ENCODE measurements at places on chromosomes 5 and 9.

- DNase-seq: no peak
These were observed 28.0 kb upstream of the IRX2 start for GRCh38 chr5:2779459-2779858.

DNA sequence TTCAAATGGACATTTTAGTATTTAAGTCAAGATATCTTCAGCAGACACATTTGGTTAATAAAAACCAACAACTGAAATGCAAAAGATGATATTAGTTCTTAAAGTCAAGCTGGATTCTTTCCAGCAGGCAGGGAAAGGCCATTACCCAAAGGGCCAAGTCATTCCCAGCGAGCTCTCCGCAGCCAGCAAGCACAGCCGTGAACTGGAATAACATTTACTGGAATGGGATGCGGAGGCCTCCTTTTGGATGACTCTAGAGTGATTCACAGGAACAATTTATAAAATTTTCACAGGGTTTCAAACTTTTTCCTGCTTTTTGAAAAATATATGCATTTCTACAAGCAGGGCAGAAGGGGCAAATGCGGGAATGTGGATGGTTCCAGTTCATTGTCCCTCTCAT is 76.6 kb upstream of the DAB2 start:
- DNase-seq: peak; percentile 79

GRCh38 chr9:1085086-1085485 is 34.9 kb downstream of the DMRT2 start:
- DNase-seq: no peak

- DNase-seq: peak; percentile 13
These were observed 2.0 kb downstream of the CLK4 start for GRCh38 chr5:178624631-178625546.

GRCh38 chr5:51202161-51202560 is 181.1 kb upstream of the ISL1 start:
- DNase-seq: no peak

- peak; percentile 89 for DNase-seq
These were observed 20.0 kb upstream of the NPM1 start for GRCh38 chr5:171367424-171368370.

DNA sequence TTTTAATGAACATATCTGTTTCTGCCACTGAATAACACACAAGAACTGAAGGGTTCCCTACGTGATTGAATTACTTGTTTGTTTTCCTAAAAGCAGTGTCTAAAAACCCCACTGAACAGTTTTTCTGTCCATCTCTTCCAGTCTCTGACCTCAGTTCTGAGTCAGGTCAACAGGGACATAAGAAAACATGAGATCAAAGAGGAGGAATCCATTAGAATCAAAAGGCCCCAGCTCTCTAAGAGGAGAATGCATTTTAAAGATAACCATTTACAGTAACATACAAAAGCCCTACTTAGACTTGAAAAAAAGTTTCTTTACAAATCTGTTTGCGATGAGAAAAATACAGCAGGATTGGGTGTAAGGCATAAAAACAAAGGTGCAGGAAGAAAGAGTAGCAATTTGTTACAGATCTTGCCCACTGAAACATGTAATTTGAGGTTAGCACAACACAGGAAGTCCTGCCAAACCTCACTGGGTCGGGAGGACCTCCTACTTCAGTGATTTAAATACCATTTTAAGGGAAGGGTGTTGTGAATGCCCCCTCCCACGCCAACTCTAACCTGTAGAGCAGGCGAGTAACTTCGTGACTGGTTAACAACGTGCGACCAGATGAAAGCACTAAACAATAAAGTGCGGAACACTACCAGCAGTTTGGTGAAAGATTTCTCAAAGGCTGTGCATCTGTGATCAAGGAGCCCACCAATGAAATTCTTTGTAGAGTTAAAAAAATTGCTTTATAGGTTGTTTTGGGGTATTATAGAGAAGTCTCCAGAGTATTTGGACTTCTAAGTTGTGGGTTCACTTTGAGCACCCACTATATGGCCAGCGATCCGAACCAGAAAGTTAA is 1.3 kb downstream of the QSOX2 start:
- DNase-seq: no peak

Data from A172 (cell line).